ENCODE measurements at places on chromosomes 6 and 20.

DNA sequence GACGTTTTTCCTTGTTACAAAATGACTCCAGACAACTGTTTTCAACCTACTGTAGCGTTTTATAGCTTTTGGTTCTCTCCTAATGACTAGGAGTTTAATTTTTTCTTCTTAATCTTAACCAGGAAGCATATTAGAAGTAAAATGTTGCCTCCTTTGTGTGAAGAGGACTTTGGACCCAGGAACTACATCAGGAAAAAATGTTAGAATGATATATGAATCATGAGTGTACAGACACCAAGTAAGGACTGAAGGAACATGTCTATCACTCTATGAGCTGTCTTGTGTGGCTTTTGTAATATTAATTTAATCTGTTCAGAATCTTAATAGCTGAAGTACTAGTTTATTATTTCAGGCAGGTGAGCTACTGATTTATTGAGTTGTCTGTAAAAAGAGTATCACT lies 71.0 kb upstream of the MARCKS start:
- no peak for DNase-seq

- DNase-seq, result no peak
These were observed at the start of gene HLA-G for GRCh38 chr6:29827579-29828470. TSS of gene HLA-G (plus strand) at chr6:29827825. CDS start at chr6:29827845, 20 bp downstream.

DNA sequence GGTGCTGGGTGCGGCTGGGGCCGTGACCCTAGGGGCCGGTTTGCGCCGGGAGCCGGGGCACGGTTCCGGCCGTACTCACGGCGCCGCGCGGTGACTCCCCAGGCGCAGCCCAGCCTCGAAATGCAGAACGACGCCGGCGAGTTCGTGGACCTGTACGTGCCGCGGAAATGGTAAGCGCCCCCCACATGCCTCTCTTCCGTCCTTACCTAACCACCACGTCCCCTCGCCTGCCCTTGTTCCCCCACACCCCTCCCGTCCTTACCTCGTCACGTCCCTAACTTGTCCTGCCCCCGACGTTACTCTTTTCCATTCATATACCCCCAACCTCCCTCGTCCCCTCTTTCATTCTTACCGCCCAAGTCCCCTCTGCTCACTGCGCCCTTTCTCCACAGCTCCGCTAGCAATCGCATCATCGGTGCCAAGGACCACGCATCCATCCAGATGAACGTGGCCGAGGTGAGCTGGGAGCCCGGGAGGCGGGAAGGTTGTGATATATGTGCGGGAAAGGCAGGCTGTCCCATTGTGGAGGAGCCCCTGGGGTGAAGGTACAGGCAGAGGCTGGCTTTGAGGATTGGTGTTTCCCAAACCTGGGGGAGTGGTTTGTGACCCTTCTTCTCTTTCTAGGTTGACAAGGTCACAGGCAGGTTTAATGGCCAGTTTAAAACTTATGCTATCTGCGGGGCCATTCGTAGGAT lies 463 bp downstream of the RPS21 start:
- no peak for DNase-seq

- DNase-seq, result no peak
These were observed 399.5 kb downstream of the QKI start for GRCh38 chr6:163813979-163814493.

GRCh38 chr6:31633447-31633846 lies 12.9 kb downstream of the PRRC2A start:
- DNase-seq, result no peak

- DNase-seq, result peak; percentile 49
These were observed 288.1 kb upstream of the SUPT3H start for GRCh38 chr6:45665859-45666258.

GRCh38 chr6:155493694-155494143 lies 38.1 kb upstream of the NOX3 start:
- peak; percentile 76 for DNase-seq

DNA sequence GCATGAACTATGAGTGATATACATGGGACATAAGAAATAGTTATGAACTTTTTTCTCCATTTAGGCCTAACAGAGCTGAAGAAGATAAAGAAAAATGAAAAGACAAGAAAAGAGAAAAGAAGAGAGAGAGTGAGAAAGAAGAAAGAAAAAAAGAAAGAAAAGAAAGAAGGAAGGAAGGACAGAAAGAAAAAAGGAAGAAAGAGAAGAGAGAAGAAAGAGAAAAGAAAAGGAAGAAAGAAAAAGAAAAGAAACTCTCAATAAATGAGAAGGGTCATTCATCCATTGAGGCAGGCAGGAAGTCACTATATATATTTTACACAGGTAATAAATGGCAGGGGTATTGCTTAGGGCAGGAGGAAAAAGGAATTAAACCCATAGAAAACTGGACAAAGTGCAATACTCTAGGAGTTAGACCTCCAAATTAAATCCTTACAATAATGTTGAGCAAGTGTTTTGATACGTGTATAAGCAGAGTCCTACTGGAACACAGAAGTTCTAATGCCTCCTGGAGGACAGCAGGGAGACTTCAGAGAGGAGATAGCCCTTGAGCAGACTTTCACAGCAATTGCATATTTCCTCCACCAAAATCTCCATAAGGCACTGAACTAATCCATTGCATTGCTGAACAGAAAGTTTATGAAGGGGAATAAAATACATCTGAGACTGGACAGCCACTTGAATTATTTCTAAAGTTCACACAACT lies 86.4 kb upstream of the TENT5A start:
- no peak for DNase-seq

DNA sequence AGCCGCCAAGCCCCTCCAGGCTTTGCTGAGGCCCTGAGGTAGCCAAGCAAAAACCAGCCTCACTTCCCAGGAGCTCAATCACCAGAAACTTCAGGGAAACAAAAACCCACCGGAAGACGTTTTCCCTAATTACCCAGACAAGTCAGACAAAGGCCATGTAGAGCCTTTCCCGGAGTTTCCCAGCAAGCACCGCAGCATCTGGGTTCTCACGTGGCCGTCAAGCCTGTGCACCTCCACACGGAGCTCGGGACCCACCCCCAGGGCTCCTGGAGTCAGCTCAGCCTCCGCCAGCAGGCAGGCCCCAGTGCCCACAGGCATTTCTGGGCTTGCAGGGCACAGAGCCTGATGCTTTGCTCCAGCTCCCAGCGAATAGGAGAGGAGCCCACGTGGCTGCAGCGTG lies 10.1 kb upstream of the MRGBP start:
- no peak for DNase-seq
